ENCODE measurements at places on chromosomes 5 and 9.

- DNase-seq, result no peak
Measured at GRCh38 chr5:155089643-155090042, 76.1 kb downstream of the KIF4B start.

GRCh38 chr5:98798847-98799246 is 25.4 kb downstream of the RGMB start:
- DNase-seq, result no peak

DNA sequence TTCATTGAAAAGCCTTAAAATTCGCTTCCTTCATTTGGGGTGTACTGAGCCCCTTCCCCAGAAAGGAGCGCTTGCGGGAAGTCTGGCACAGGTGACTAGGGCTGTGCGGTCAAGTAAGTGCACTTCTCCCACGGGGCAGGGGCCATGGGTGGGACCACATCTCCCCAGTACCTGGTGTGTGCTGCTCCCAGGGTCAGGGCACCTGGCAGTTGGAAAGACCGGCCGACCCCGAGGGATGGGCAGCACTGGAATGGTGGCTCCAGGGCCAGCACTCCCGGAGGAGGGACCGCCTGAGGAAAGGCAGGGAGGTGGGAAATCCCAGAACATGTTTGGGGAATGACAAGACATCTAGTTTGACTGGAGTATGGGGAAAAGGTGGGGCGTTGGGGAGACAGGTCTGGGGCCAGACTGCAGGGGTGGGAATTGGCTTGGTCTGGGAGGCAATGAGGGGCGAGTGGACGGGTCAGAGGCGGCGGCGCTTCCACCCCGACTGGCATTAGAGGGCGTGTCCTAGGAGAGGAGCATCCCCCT is 727 bp upstream of the GLIPR2 start:
- no peak for DNase-seq

DNA sequence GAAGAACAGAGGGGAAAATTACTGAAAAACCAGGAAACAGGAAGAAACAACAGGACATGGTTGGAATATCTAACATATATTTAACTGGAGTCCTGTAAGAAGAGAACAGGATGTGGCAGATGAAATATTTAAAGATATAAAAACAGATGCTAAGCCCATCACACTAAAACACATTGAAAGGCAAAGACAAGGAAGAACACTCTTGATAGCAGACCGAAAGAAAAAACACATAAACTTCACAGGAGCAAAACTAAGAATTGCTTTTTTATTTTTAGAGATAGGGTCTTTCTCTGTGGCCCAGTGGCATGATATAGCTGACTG is 324.4 kb upstream of the ARRDC3 start:
- DNase-seq, result no peak

DNA sequence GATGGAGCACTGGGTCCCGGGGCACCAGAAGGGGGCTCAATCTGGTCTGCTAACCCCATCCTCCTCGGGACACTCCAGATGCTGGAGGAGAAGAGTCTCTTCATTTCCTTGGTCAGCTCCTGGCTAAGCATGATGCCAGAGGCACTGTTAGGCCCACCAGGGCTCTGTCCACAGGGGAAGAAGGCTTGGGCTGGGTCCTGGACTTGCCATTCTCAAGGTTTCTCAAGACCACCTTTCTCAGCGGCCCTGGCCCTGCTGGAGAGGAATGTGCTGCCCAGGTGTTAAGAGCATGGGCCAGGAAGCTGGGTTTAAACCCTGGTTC is 7.9 kb downstream of the SH2D3C start:
- DNase-seq, result no peak

DNA sequence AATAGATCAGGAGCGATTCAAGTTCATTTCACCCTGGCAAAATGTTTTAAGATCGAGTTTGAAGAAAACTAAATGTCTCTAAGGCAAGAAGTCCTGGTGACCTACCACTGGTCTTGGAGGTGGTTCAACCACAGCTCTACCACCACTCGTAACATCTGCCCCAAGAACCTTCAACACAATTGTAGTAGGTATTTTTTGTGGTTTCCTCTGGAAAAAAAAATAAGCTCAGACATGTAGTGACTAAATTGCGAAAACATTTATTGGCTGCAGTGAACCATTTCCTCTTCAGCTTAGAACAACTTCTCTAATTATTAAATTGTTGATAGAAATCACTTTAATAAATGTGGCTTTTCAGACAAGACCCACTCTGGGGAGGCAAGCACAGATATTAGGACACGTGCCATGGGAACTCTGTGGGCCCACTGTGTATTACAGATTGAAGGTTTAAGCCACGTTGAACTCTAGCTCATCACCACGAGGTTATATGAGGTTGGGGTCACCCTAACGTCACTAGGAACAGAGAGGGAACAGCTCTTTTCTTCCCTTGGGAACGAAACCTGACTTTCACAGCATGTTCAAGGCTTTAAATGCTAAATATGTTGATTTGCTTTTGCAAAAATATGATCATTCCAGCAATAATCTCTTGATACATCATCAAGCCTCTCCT is 142.9 kb downstream of the HSD17B3 start:
- no peak for DNase-seq

DNA sequence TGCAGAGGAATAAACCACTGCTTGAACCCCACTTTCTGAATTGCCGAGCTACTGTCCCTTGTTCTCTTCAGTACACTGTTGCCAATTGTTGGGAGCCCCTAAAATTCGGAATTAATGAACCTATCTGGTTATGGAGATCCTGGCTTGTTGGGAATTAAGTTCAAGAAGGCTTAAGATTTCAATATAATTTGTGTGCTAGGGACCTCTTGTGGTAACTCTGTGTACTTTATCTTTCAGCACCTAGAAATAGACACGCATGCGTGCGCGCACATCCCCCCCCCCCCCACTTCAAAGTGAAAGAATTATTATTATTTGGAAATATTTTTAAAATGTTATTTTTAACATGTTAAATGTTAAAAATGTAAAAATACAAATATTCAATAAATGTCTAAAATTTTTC is 53.3 kb upstream of the FAM169A start:
- DNase-seq, result no peak

- DNase-seq, result no peak
Measured at GRCh38 chr9:98930792-98931191, 12.9 kb upstream of the COL15A1 start.

DNA sequence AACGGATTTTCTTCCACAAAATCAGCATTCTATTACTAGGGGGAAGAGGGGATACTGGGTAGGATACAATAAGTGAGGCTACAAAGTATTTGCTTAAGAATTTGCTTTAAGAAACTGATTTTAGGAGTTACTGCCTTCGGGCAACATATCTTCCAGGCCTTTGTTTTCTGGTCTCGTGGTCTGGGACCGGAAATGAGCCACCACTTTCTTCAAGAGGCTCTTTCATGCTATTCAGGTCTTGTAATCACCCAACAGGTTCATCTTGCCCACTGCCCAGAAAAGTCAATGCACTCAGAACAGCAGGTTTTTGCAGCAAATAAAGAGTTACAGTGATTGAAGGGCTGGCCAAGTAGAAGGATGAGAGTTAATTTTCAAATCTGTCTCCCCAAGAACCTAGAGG is 6.6 kb upstream of the AOPEP start:
- DNase-seq, result no peak

GRCh38 chr9:95506678-95507463 is 9.9 kb downstream of the PTCH1 start:
- peak; percentile 35 for DNase-seq

- DNase-seq, result no peak
Measured at GRCh38 chr5:108869066-108869465, 121.4 kb downstream of the FER start.

DNA sequence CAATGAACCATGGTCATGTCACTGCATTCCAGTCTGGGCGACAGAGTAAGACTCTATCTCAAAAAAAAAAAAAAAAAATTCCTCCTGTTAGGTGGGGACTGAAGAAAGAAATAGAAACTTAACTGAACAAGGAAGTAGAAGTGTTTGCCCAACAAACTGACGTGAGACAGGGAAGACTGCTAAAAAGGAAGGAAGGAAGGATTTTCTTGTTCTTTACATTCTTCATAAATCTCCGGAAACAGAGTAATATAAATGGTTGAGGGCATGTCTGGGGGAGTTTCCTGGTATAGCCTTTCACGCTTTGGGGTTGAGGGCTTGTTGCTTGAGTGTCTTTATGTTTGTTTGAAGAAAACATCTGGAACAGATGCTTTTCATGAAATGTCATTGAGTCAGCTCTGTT is 3.1 kb downstream of the TOR1B start:
- no peak for DNase-seq

- DNase-seq, result no peak
Measured at GRCh38 chr9:14593406-14593805, 99.8 kb downstream of the ZDHHC21 start.

DNA sequence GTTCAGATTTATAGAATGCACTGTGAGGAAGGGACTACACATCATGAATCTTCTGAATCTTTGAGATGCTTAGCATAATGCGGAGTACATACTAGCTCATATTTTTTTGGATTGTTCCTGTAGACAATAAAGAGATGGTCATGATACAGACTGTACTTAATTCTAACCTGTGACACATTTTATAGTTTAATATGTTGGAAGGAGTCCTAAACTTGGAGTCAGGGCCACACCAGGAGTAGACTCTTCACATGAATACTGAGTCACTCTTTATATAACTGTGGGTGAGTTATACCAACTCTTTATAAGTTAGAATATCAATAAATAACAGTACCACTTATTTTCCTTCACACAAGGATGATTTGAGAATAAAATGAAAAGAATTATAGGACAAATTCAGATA is 16.9 kb downstream of the C9orf85 start:
- no peak for DNase-seq

GRCh38 chr5:73180566-73180965 is 7.6 kb downstream of the TMEM174 start:
- DNase-seq, result no peak

DNA sequence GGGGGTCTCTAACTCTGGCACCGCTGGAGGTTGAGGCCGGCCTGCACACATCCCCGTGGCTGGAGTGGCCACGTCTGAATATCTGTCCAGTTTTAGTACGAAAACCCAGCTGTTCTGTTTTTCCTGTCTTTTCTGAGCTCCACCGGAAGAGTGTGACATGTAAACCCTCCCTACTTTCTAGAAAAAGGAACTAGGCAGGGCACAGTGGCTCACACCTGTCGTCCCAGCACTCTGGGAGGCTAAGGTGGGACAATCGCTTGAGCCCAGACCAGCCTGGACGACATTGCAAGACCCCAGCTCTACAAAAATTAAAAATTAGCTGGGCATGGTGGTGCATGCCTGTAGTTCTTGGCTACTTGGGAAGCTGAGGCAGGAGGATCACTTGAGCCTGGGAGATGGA is 8.2 kb upstream of the PHYKPL start:
- no peak for DNase-seq

DNA sequence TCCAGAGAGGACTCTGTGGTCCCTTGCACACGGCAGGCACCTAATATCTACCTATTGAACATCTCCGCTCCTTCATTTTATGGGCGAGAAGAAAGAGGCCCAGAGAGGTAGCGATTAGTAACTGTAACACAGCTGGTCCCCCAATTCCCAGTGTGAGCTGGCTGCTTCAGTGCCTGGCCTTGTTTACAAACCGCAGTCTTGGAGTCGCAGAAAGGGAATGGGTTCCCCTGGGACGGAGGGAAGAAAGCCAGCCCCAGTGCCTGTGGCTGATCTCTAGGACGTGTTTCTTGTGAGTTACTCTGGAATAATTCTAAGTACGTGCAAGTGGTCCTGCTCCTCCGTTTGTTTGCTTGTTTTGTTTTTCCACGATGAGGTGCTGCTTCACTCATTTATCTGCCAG is 52.0 kb downstream of the CFAP77 start:
- DNase-seq, result no peak

GRCh38 chr5:142437563-142437962 is 112.7 kb upstream of the SPRY4 start:
- DNase-seq, result no peak

- DNase-seq, result no peak
Measured at GRCh38 chr9:127809540-127810377, 7.1 kb downstream of the FPGS start.

- DNase-seq, result no peak
Measured at GRCh38 chr5:160033546-160034252, 24.8 kb downstream of the TTC1 start.

DNA sequence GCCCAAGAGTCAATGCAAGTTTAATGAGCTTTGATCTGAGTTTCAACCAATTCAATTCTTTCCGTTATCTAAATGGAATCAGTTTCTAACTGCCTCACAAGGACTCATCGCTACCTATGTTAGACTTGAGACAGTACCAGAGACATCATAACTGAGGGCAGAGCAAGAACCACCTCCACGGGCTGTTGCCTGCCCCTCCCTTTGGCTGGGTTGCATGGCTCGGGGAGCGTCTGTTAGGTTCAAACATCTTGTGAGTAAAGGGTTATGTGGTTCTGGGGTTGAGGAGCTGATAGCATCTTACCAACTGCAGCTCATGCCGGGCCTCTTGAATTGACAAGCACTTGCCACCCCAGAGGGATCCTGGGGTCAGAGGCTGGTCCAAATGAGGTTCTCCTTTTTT is 457.9 kb downstream of the ENC1 start:
- no peak for DNase-seq

GRCh38 chr5:151665613-151666012 is 21.1 kb downstream of the SPARC start:
- DNase-seq, result no peak

GRCh38 chr5:142820447-142820846 is 50.3 kb downstream of the ARHGAP26 start:
- no peak for DNase-seq

GRCh38 chr5:105504-106070 is 13.6 kb downstream of the PLEKHG4B start:
- no peak for DNase-seq

GRCh38 chr9:133994353-133995011 is 2.4 kb upstream of the VAV2 start:
- peak; percentile 67 for DNase-seq

GRCh38 chr5:168204165-168204564 is 87.3 kb upstream of the WWC1 start:
- DNase-seq, result no peak

- no peak for DNase-seq
Measured at GRCh38 chr5:142753116-142753631, 17.0 kb upstream of the ARHGAP26 start.

- DNase-seq, result no peak
Measured at GRCh38 chr9:12652973-12653372, 40.2 kb upstream of the TYRP1 start.

- DNase-seq, result no peak
Measured at GRCh38 chr5:175351897-175352590, 91.9 kb downstream of the DRD1 start.

GRCh38 chr5:65065001-65065511 is 296.3 kb downstream of the CWC27 start:
- no peak for DNase-seq

DNA sequence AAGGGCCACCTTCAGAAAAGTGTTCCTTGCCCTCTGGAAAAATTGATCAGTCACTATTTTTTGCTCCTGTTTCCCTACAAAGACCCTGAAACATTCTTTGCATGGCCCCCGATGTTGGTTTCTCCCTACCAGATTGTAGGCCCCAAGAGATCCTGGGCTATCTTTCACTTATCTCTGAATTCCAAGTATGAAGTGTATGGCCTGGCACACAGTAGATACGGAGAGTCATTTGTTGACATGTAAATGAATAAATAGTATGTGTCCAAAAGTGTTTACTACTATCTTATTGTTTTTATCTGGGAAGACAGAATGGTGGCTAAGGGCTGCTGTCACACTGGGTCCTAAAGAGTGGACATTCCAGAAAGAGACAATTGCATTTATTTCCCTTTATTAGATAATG is 7.4 kb upstream of the ANKDD1B start:
- DNase-seq, result no peak

- DNase-seq, result no peak
Measured at GRCh38 chr9:129990269-129991010, 52.5 kb downstream of the FNBP1 start.

- no peak for DNase-seq
Measured at GRCh38 chr9:130997925-130998596, 10.9 kb upstream of the LAMC3 start.

All from naive thymus-derived CD4-positive, alpha-beta T cell (primary cell).